Activated CD4-positive, alpha-beta T cell treated with anti-CD3 and anti-CD28 coated beads, Interleukin-10, Interleukin-2, amounts not matched to agents 100 ng/mL and 50 ng/mL, durations not matched to agents 16 hours and 8 hours (primary cell): ENCODE measurements at places on chromosomes 2 and 18.

DNA sequence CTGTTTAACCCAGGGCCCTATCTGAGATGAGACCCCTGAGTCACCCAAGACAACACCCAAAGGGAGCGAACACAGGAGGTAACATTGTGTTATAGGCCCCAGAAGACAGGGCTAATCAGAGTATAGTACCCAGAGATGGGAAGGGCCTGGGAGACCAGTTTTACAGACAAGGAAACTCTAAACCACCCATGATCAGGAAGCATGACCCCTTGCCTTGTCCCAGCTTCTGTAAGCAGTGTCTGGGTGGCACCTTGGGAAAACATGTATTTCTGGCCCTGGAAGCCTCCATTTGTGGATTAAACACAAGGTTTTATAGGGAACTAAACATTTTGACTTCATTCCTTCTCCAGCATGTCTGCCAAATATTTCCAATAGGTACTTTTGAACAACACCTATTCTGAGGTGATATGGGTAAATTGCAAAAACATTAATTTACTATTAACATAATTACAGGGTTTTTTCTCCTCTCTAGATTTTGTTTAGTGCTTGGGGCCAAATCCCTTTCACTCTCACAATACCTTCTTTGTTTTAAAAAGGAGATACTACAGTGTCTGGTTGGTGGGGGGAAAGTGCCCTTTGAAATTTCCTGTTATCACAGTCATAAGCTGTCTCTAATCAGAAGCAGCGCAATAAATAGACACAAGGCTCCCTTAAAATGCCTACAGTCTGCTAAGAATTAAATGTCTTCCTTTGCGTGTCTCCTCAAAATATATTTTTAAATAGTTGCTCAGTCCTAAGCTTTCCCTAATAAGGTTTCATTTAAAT lies 341.1 kb downstream of the BCL11A start:
- DNase-seq: no peak

DNA sequence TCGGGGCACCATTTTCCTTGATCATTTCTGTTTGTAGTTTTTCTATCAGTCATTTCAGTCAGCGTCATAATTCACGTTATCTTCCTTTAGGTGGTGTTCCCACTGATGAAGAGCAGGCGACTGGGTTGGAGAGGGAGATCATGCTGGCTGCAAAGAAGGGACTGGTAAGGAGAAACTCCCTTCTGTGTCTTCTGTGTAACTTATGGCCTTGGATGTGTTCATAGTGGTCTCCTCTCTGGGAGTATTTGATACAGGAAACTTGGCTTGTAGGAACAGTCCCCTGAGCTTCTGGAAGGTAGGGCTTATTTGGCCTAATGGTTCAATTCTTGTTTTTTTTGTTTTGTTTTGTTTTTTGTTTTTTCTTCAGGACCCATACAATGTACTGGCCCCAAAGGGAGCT lies 1.1 kb downstream of the COX5B start:
- no peak for DNase-seq

GRCh38 chr2:11023326-11024258 lies 111.9 kb downstream of the KCNF1 start:
- DNase-seq: no peak

GRCh38 chr2:191866675-191867506 lies 20.0 kb upstream of the CAVIN2 start:
- no peak for DNase-seq

DNA sequence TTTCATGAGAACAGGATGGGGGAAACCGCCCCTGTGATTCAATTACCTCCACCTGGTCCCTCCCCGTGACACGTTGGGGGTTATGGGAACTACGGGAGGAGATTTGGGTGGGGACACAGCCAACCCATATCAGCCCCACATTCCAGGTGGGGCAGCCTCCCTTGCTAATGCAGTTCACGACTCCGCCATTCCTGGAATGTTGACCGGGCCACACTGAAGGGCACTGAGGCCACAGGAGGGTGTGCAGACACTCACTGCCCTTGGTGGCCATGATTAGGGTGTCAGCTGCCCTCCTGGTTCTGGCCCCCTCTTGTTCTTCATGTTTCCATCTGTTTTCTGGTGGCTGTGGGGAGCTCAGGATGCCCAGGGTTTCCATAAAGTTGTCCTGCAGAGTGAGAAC lies 176.3 kb downstream of the TWIST2 start:
- no peak for DNase-seq

DNA sequence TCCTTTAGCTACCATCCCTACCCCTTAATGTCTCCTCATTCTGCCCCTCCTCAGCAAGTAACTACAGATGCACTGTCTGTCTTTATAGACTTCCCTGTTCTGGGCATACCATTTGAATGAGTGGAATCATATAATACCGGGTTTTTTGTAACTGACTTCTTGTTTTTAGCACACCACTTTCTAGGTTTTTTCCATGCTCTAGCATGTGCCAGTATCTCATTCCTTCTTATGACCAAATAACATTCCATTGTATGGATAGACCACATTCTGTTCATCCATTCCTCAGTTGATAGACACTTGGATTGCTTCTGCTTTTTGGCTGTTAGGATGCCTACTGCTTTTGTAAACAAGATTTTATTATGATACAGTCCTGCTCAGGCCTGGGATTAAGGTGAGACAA lies 154.7 kb downstream of the TSN start:
- DNase-seq: no peak

- no peak for DNase-seq
Measured at GRCh38 chr2:67277450-67277849, 119.7 kb upstream of the ETAA1 start.

DNA sequence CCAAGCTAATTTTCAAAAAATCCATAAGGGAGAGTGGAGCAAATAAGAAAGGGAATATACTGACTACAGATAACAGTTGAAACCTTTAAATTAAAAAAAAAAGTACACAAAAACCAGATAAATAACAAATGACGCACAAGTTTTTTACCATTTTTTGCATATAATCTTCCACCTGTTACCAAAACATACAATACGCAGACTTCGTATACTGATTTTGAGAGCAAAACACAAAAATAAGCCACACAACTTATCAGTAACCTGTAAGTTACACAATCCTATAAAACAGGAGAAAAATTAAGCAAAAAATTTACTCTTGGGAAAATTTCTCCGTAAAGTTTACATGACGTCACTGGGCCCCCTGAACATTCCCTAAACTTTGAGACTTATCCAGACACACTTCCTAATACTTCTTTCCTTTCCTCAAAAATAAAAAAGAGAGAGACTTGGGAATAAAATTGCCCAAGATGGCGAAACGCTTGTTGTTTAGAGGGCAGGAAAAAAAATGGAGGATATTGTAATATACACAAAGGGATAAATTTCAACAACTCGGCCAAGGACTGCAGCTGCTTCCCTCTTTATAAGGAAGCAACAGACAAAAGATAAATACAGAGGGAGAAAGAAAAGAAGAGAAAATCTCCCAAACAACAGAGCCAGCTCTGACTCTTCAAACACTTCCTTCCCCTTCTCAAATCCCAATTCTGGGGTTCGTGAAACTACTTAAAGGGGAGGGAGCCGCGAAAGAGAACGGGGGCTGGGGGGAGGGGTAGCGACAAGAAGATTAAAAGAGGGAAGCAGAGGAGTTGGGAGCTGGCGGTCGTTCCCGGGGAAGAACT lies 1.6 kb downstream of the BAZ2B start:
- DNase-seq: no peak

GRCh38 chr18:74654638-74655037 lies 57.0 kb downstream of the ZNF407 start:
- no peak for DNase-seq

DNA sequence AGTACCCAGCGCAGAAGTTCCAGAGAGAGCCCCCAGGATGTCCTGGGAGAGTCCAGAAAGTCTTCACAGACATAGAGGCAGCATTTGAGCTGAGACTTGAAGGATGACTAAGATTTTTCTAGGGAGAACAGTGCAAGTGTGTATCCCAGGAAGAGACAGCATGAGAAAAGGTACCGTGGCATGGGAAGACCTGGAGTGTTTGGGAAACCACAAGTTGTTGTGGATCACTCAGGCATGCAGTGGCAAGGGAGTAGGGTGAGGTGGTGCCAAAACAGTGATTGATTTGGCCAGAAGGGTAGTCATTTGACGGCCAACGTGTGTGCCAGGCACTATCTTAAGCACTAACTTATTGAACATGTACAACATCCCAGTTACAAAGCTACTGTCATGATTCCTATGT lies 24.5 kb upstream of the KCNK3 start:
- DNase-seq: no peak

DNA sequence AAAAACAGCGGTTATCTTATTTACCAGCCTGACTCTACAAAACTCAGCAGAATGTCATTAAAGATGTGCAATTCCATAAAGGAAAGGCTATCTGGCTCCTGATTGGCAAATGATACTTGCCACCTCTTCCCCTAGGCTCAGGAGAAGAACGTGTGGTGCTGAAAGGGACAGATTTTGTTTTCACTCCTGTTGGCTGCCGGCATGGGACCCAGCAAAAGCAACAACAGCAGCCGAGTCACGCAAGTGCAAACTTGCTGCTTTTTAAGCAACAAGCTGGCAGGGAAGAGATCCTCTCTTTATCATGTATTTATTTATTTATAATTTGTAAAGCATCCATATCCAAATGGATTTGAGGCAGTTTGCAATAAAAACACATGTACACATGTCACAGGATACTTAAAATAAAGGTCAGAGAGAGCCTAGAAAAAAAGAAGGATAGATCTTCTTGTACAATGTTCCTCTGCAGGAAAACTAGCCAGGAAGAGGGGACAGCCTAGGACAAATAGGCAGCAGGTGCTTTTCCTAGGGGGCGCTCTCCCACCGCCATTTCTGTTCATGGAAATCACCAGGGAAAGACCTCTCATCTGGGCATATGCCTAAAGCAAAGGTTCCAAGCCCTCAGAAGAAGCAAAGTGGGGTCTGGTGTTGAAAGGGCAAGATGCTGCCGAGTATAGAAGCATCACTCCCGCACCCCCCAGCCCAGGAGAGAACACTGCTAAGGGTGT lies 799.3 kb downstream of the BCL11A start:
- no peak for DNase-seq

- peak; percentile 2 for DNase-seq
Measured at GRCh38 chr2:146661473-146662096, 1183.2 kb upstream of the ACVR2A start.

GRCh38 chr2:173860566-173860965 lies 104.6 kb downstream of the SP3 start:
- no peak for DNase-seq

DNA sequence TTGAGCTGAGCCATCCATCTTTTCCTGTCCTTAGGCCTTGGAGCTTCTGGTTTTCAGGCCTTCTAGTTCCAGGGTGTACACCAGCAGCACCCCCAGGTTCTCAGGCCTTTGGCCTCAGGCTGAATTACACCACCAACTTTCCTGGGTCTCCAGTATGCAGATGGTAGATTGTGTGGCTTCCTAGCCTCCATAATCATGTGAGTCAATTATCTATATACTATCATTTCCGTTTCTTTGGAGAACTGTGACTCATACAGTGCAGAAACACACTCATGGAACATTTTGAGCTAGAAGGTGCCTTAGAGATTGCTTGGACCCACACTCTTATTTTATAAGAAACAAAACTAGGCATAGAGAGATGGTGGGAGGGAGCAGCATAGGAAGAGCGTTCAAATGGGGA lies 167.4 kb downstream of the NCK2 start:
- DNase-seq: peak; percentile 53

DNA sequence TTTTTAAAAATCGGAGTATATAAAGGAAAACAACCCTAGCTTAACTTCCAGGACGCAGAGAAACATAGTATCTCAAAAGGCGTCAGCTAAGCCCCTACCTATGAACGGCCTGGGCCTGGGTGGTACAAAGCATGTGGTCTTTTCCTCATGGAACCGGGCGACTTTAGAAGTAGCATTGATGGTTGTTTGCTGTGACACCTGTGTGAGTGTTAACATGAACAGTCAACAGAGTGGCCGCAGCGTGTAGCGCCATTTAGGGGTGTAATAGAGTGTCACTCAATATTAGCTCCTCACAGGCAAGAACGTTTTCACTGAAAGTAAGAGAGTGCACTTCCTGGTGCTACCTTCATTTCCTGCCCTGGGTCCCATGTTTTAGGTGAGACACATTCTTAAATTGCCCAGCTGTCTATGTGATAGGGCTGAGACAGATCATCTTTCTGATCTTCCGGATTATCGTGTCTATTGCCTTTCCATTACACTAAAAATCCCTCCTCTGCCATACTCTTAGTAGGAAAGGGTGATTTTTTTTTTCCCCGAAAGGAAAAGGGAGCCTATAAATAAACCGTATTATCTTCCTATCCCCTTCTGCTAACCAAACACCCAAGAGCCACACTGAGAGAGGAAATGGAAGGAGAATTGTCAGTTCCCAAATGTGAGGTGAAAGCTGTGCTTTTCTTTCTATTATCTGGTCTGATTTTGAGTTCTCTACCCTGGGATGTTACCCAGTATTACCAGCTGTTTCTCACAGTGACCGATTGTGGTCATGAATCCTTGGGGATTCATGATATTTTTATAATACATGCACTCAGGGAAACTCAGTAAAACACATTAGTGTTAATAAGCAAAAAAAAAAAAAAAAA lies 1.3 kb downstream of the GORASP2 start:
- DNase-seq: peak; percentile 80

GRCh38 chr2:28633204-28633603 lies 118.4 kb upstream of the PPP1CB start:
- no peak for DNase-seq

DNA sequence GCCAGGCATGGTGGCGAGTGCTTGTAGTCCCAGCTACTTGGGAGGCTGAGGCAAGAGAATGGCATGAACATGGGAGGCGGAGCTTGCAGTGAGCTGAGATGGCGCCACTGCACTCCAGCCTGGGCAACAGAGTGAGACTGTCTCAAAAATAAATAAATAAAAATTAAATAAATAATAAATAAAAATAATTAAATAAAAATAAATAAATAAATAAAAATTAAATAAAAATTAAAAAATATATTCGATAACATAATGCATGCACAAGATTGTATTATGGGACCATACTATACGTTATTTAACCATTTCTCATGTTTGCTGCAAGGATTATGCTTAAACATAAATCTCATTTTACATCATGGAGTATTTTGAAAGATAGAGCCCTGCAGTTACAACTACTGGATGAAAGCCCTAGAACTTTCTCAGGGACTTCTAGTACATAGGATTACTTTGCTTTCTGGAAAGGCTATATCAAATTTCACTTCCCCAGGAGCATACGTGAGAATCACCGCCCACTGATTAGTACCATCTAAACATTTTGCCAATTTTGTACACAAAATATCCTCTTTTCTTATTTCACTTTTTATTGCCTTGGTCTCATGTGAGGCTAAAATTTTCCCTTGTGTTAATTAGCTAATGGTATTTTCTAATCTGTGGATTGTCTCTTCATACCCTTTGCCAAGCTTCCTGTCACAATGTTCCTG lies 234.3 kb upstream of the LYPD1 start:
- DNase-seq: no peak
